GM18507 (cell line): ENCODE measurements at places on chromosomes 12 and 14.

DNA sequence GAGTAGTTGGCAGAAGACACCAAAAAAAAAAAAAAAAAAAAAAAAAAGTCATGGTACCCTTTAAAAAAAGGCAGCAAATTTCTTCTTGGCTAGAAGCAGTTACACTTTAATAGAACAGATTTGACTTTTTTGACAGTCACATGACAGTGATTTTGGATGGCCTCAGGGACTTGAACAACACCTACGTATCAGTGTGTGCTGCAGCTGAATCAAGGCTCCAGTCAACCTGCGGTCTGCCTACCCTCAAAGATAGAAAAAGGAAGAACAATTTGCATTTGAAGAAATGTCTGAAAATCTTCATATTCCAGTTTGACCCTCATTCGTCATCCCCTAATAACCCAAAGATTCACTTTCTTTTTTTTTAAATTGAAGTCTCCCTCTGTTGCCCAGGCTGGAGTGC, 53.9 kb downstream of the MDM2 start:
- no peak for DNase-seq

DNA sequence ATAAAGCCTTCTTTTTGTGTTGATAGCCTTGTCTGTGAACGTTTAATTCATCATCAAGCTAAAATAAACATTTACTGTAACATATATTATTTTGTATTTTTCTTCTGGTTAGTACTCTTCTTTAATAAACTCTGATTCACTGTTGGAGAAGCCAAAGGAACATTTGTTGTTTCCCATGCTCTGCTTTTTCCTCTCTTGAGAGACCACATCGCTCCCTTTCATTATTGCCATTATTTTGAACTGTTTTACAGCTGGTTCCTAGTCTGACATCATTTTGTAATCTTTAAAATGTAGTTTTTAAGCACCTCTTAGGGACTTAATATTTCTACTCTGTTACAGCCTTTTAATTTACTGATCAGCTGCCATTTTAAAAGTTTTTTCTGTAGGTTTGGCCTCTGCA, 301.8 kb downstream of the NPAS3 start:
- DNase-seq, result no peak

DNA sequence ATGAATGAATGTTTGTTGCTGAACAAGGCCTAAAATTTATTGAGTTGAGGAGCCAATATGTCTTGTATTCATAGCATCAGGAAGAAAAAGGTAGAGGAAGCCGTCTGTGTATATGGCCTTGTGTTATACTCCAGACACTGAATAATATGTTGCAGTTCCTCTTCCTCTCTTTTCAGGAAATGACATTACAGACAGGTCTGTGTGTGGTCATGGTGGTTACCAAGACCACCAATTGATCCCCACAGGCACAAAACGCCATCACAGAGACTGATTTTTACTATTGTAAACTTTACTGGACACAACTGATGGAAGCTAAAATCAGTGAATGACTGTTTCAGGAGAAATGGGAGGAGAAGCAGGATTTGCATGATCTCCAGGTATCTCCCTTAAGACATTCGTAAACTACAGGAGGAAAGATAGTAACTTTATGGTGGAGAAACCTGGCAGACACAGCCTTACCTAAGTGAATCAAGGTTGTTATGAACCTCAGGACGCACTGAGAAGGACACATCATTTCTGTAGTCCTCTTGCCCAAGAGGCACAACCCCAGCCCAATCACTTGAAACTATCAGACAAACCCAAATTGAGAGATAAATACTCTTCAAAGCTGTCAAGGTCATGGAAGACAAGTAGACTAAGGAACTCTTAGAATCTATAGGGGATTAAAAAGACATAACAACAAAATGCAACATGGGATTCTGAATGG, 334.1 kb upstream of the RGS6 start:
- peak; percentile 35 for DNase-seq

DNA sequence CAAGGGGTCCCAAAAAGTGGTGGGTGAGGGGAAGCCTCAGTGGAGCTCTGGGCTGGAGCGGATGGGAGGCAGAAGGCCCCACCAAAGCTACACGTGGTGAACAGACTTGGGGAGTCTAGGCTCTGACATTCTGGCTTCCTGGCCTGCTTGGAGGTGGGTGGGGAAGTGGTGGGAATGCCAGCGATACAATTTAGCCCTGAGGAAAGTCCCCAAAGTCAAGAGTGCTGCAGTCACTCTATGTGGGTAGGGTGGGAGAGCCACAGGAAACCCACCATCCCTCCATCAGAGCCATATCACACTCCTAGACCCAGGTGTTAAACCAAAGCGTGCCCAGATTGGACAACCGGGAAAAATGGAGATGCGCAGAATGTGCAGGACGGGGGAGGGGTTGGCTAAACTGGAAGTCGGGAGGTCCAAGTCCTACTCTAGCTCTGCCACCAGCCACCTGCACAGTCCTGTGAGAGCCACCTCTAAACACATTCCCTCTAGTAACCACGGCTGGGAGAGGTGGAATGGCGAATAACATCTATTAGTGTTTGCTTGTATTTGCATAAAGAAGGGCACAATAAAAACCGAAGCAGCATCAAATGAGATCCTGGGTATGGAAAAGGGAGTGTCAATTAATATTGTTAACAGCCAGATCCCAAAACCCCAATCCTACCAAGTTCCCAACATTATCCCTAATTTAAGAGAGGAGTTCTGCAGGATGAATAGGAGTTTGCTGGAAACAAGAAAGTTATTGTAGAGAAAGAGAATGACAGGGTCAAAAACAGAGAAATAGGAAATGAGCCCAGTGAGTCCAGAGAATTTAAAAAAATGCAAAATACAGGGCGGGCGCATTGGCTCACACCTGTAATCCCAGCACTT, 14.0 kb upstream of the CD9 start:
- no peak for DNase-seq

- no peak for DNase-seq
Measured at GRCh38 chr14:85188836-85189235, 341.1 kb upstream of the FLRT2 start.

DNA sequence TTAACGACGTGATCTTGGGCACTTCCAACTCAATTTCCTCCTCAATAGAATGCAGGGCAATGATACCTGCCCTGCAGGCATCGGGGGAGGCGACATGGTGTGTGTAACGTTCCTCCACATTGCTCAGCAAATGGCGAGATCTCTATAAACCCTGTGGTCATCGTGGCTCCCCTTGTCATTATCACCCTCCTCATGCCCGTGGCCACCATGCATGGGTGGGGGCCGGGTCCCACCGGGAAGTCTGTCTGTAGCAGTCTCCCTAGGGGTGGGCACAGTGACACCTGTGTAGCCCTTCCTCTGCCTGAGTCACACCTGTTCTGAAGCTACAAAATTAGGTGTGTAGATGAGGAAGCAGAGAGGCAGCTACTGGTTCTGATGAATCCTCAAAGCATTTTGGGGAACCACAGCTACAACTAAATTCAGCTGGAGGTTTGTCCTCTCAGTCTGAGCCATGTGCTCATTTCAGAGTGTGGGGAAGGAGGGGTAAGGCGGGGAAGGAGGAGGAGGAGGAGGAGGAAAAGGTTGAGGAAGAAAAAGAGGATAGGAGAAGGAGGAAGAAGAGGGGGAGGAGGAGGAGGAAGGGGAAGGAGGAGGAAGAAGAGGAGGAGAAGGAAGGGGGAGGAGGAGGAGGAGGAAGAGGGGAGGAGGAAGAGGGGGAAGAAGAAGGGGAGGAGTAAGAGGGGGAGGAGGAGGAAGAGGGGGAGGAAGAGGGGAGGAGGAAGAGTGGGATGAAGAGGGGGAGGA, 11.0 kb upstream of the CACNA2D4 start:
- no peak for DNase-seq

DNA sequence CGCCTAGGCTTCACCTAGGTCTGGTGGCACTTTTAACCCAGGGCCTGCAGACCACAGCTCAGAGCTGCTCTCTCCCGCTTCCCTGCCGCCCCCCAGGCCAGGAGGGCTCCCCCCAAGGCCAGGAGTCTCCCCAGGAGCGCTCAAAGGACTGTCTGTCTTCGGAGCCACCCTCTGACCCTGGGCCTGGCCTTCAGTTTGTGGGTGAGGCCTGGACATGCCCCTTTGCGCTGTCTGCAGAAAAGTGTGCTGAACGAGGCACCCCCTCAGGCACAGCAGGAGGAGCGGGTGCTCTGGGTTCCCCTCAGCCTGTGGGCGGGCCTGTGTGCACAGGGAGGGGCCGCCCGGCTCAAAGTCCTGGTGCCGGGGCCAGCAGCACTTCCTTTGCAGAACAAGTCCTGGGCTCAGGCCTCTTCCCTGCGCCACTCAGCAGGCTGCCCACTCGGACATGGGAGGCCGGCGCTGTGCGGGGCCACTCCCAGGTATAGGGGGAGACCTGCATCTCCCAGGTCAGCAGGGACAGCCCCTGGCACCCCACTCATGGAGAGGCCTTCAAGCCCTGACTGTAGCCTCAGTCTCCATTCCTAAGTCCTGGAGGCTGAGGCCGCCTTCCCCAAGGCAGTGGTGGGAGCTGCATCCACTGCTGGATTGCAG, 14.3 kb downstream of the DEGS2 start:
- no peak for DNase-seq

- DNase-seq, result no peak
Measured at GRCh38 chr12:114704096-114704495, 20.1 kb upstream of the TBX3 start.

DNA sequence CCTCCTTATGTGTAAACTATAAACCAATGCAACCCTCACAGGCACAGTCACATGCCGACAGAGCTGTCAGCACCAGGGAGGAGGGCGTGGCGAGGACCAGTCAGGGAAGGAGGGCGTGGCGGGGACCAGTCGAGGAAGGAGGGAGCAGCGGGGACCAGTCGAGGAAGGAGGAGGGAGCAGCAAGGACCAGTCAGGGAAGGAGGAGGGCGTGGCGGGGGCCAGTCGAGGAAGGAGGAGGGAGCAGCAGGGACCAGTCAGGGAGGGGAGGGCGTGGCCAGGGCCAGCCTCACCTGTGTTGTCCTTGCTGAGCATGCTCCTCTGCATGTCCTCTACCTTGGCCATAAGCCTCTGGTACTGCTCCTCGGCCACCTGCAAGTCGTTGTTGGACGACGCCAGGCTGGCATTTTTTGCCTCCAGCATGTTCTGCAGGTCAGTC, 24.2 kb downstream of the GOLGA3 start:
- no peak for DNase-seq

GRCh38 chr14:50321009-50321660, 9.0 kb downstream of the DMAC2L start:
- peak; percentile 49 for DNase-seq

DNA sequence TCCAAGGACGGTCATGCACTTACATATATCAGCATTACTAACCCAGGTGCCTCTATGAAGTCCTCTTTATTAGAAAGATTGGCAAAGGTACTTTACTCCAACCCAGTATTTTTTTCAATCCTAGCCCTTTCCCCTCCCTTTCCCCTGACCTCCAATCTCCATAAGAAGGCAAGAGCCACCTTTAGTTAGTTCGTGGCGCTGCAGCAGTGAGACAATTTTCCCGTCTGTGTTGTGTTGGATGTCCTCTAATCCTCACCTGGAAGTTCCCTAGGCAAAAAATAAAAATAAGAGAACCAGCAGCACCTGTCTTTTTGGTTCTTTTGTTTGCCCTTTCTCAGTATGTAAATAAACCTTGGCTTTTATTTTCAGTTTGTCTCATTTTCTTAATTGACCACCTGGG, 439.6 kb upstream of the LRFN5 start:
- DNase-seq, result no peak

DNA sequence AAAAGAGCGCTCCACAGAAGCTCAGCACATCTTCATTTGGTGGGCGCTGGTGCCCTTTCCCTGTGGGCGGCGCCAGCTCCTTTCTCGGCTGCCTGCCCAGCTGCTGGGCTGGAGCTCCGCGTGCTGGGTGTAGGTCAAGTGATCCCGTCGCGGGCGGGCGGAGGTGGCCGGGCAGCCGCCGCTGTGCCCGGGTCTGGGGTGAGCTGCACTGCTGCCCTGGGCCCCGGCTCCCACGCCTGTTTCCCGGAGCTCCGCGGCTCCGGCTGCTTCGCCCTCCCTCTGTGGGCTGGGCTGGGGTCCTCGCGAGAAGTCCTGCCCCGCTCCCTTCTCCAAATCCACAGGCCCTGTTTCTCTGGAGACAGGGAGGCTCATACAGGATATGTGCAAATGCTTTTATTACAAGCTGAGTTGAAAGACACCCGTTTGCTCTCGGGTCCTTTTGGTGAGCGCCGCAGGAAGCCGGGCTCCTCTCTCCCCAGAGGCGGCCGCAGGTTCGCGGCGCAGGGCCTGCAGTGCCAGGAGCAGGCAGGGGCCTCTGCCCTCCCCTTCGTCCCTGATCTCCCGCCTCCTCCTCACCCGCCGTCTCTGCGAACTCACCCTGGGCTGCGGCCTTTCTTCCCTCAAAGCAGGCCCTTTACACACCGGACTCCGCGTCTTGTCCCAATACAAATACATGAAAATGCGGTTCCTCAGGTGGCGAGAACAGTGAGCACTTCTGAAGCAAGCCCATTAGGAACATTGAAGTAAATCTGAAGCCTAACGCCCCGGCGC, 67.8 kb upstream of the CAPRIN2 start:
- DNase-seq, result no peak

DNA sequence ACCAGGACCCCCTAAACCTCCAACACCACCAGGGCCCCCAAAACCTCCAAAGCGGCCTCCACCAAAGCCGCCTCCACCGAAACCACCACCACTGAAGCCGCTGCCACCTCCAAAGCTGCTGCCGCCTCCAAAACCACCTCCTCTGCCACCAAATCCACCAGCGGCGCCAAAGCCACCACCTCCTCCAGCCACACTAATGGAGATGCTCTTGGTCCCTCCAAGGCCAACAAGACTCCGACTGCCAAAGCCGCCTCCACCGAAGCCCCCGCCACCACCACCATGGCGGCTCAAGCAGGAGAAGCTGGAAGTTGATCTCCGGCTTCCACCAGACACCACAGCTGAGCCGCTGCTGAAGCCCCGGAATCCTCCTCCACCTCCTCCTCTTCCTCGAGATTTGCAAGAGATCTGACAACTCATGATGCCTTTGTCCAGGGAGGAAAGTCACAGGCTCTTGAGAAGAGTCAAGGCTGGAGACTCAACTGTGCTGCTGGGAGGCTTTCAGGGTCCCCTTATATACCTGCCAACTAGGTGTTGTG, at the start of gene KRT2:
Gene KRT2, minus strand, starts transcription at position 486 of the 536 bp plus-strand sequence. Its CDS starts 69 bp downstream, at position 417.
- DNase-seq, result no peak

DNA sequence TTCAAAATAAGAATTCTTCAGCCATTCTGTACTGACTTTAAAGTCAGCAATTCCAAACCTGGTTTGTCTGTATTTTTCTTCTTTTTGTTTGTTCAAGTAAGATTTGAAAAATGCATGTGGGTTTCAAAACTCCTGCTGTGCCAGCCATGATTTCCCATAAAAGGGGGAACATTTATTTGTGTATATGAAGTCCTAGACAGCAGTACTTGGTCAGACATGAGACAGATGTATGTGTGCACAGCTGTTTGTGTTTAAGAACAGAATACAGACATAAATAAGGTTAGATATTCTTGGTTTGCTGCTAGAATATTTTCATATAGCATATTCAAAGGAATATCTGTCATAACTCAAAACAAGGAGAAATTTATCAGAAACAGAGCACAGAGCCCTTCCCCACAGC, 236.0 kb downstream of the ADAMTS20 start:
- no peak for DNase-seq

- no peak for DNase-seq
Measured at GRCh38 chr14:101877766-101878165, 86.6 kb upstream of the DYNC1H1 start.

GRCh38 chr12:58803908-58804307, 116.4 kb downstream of the LRIG3 start:
- DNase-seq, result no peak

- DNase-seq, result no peak
Measured at GRCh38 chr12:72275526-72275925, 3.4 kb downstream of the TRHDE start.

- DNase-seq, result no peak
Measured at GRCh38 chr12:82874945-82875344, 188.2 kb downstream of the TMTC2 start.

GRCh38 chr14:68684466-68685418, 108.1 kb downstream of the ZFP36L1 start:
- DNase-seq, result no peak

- DNase-seq, result no peak
Measured at GRCh38 chr12:22610131-22610530, 14.8 kb upstream of the ETNK1 start.
